ENCODE measurements at places on chromosomes 7 and 10.

DNA sequence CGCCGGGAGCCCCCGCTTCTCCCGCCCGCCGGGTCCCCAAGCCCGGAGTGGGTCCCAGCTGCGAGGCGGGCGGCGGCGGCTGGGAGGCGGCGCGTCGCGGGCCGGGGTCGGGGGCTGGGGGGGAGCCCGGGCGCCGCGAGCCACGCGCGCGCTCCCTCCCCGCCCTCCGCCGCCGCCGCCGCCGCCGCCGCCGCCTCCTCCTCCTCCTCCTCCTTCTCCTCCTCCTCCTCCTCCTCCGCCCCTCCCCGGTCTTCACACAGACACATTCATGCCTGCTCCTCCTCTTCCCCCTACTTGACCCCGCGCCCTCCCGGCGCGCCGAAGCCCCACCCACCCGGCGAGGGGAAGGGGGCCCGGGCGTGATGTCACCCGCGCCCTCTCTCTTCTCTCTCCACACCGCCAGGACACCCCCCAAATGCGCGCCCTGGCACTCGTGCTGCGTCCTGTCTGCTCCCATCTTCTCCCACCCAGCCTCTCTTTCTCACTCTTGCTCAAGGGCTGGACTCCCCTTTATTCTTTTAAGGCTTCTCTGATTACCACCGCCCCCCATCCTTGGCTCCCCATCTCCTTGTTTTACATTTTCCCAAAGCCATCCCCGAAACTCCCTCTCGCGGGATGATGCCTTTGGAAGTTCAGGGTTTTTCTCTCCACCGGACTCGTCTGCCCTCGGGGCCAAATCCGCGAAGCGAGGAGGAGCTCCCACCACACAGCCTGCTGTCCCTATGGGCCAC lies 967 bp upstream of the GLI3 start:
- DNase-seq, result no peak

- DNase-seq, result no peak
These were observed 112.3 kb downstream of the ARHGAP12 start for GRCh38 chr10:31816318-31816717.

DNA sequence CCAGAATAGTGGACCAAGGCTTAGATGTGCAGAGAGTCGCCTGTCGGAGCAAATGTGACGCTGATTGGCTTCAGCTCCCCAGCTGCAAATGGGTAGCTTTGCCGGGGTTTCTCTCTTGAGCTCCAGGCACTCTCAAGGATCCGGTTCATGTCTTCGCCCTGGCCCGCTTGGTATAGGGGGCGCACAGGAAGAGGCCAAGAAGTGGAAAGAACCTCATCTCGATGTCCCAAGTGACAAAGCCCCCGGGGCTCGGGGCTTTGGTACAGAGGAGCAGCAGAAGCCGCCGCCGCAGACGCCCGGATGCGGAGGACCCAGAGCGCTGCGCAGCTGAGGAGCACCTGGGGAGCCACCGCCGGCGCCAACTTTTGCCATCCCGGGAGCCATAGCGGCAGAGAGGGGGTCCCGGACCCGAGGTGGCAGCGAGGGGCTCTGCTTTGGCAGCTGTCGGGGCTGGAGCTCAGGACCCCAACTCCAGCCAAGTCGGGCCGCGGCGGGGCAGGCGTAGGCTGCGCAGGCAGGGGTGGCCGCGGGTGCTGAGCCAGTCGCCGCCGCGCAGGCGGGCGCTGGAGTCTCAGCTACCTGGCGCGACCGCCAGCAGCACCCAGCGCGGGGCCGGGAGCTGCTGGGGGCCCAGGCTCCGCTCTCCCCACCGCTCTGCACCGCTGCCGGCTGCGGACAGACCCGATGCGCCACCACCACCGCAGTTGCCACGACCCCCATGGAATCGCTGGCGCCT lies 466.6 kb downstream of the XPNPEP1 start:
- DNase-seq, result no peak

GRCh38 chr7:45923290-45923689 lies 2.2 kb upstream of the IGFBP3 start:
- DNase-seq, result no peak

DNA sequence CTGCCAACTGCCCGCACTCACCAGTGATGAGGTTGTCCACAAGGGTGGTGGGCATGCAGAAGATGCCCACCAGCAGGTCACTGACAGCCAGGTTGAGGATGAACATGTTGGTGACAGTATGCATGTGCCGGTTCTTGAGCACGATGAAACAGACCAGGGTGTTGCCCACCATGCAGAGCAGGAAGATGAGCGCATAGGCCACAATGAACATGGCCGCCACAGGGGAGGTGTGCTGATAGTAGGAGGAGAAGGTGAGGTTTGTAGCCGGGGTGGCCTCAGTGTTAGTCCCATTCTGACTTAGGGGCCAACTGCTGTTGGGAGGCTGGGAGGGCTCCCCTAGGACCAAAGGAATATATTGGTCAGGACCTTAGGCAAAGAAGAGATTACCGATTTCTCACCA lies 17.7 kb downstream of the NPFFR1 start:
- DNase-seq, result no peak

- no peak for DNase-seq
These were observed 128.7 kb upstream of the HABP2 start for GRCh38 chr10:113423981-113424721.

GRCh38 chr7:44767912-44768627 lies 19.4 kb downstream of the ZMIZ2 start:
- DNase-seq, result peak; percentile 27

Measured in stimulated activated naive B cell treated with anti-CD40 and anti-IgM and Interleukin-4, amounts not matched to agents 10 μg/mL and 1 μg/mL and 100 μg/mL, for 72 hours (primary cell).